Activated CD4-positive, alpha-beta memory T cell treated with anti-CD3 and anti-CD28 coated beads for 36 hours (primary cell): ENCODE measurements at places on chromosomes 3 and 15. TPM values are rescaled to one million over a fixed set of nuclear protein-coding genes. Genes with fewer than 3 reads are reported as not detected.
A peak's percentile ranks its signal among the peaks of the same experiment; 100 is the strongest.

- no peak overlapping the region for H3K4me3 ChIP-seq
- peaks cover 79% of the 10 kb centered on the region for H3K4me1 ChIP-seq
- no peak for DNase-seq
- no peaks in the 10 kb centered on the region for H3K27me3 ChIP-seq
- peak overlapping the region; percentile 16 for H3K27ac ChIP-seq
Observed at GRCh38 chr15:52008698-52009434, 10.2 kb upstream of the MAPK6 start.

CMTM8 gene
- 11.6 TPM for total RNA-seq

AADAC gene
- not detected for total RNA-seq

- peaks cover 10% of the 10 kb centered on the region for H3K4me1 ChIP-seq
- H3K4me3 ChIP-seq, result no peak overlapping the region
- peaks cover 3% of the 10 kb centered on the region for H3K36me3 ChIP-seq
- H3K27me3 ChIP-seq, result no peaks in the 10 kb centered on the region
- no peak for DNase-seq
Observed at GRCh38 chr15:97992823-97993222, 32.3 kb downstream of the ARRDC4 start.

PYGO1 gene
- not detected for total RNA-seq

DNA sequence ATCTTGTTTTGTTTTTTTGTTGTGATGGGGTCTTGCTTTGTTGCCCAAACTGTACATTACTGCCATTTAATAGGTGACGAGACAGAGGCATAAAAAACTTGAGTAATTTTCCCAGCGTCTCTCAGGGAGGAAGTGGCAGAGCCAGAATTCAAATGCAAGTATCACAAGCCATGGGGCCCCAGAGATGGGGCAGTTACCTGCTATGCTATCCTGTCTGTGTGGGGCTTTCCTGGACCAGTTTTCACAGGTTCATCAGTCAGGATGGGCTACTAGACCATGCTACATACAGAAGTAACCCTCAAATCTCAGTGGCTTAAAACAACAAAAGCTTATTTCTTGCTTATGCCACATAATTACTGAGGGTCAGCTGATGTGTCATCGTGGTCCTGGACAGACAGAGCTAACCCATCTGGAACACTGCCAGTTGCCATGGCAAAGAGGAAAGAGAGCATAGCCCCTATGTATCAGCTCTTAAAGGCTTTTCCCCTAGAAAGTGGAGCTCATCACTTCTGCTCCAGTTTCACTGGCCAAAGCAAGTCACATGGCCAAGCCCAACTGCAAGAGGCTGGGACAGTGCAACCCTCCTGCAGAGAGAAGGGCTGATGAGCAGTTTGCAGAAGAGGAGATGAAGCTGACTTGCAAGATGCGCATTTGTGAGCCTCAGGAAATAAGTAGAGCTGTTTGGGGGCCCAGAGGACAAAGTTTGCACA is 31.7 kb upstream of the SYNM start:
- H3K36me3 ChIP-seq, result no peaks in the 10 kb centered on the region
- peaks cover 4% of the 10 kb centered on the region for H3K4me1 ChIP-seq
- H3K4me3 ChIP-seq, result no peak overlapping the region
- H3K27ac ChIP-seq, result no peak overlapping the region

- DNase-seq, result no peak
- H3K4me3 ChIP-seq, result no peak overlapping the region
- no peak overlapping the region for H3K27ac ChIP-seq
- no peaks in the 10 kb centered on the region for H3K27me3 ChIP-seq
- peaks cover 5% of the 10 kb centered on the region for H3K36me3 ChIP-seq
Observed at GRCh38 chr15:85099195-85099803, 117.6 kb downstream of the PDE8A start.

NOX5 gene
- not detected for total RNA-seq
